Endothelial cell of umbilical vein (primary cell): ENCODE measurements at places on chromosomes 1 and 21. TPM values are rescaled to one million over a fixed set of nuclear protein-coding genes. Genes with fewer than 3 reads are reported as not detected.

SPRR2A gene
- not detected in 2 replicates for total RNA-seq

KRTAP19-1 gene
- not detected in 2 replicates for total RNA-seq

CR2 gene
- not detected in 2 replicates for total RNA-seq

C1orf185 gene
- not detected in 2 replicates for total RNA-seq

APH1A gene
- total RNA-seq = 157 and 165 TPM in 2 replicates

BARHL2 gene
- not detected in 2 replicates for total RNA-seq

RPTN gene
- total RNA-seq = not detected in 2 replicates

TMEM183A gene
- 59.4 and 65.5 TPM in 2 replicates for total RNA-seq

PATJ gene
- total RNA-seq = 3.0 and 4.2 TPM in 2 replicates

ARL8A gene
- total RNA-seq = 69.5 and 75.6 TPM in 2 replicates

CD1B gene
- not detected in 2 replicates for total RNA-seq

GJA8 gene
- total RNA-seq = not detected in 2 replicates
